ENCODE measurements at places on chromosomes 13 and 19.

DNA sequence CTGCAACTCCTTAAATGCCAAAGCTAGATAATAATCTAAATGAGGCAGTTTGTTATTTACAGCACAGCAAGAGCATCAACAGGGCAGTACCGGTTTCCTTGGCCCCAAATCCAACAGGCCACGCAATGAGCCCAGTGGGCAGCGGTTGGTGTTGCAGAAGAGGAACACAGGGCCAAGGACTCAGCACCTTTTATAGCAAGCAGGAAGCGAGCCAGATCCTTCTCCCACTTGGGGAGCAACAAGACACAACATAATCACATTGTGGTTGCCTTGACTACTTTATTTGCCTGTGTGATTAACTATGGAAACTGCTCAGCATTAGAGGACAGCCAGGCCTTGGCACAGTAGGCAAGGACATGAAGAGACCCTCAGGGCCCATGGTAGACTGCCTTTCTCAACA is 67.1 kb upstream of the HTR2A start:
- no peak for DNase-seq

DNA sequence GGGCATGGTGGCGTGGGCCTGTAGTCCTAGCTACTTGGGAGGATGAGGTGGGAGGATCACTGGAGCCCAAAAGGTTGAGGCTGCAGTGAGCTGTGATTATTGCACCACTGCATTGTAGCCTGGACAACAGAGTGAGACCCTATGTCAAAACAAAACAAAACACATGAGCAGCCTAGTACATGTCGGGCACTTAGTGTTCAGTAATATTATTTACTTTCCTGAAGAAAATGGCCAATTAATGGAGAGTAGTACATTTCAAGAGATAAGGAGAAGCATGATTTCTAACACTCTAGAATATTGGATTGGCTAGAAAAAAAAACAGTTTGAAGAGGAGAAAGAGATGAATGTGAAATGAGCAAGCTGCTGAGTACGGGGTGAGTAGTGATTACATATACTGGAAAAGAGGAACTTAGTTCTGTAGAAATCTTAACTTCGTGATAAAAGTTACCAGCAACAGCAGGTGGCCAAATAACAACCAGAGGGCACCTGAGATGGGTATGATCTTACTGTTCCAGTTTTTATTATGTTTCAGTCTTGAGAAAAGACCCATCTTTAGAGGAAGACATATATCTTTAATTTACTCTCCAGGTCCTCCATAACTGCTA is 36.2 kb downstream of the SPATA13 start:
- DNase-seq, result no peak

GRCh38 chr19:35712567-35713505 is 5.0 kb upstream of the KMT2B start:
- DNase-seq, result no peak

GRCh38 chr13:40306817-40307216 is 359.6 kb downstream of the FOXO1 start:
- DNase-seq, result no peak

GRCh38 chr13:41716236-41716635 is 244.7 kb downstream of the VWA8 start:
- DNase-seq, result no peak

GRCh38 chr13:102678339-102679107 is 16.3 kb downstream of the METTL21C start:
- DNase-seq, result no peak

GRCh38 chr13:27264181-27264580 is 6.4 kb upstream of the RASL11A start:
- DNase-seq, result no peak

DNA sequence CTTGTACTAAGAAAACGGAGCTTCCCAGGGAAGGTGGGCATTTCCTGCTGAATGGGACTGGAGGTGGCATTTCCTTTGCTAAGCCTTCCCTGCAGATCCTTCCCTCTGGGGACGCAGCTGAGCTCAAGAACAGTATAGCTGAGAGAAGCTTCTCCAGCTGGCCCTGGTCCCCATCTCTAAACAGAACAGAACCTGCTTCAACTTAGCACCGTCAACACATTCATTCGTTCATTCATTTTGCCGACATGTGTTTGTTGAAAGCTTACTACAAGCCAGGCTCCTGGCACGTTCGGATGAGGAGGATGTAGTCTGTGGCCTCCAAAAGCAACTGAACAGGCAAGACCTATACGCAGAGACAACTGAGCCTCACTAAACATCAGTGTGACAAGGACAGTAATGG is 36.6 kb upstream of the PEPD start:
- no peak for DNase-seq

DNA sequence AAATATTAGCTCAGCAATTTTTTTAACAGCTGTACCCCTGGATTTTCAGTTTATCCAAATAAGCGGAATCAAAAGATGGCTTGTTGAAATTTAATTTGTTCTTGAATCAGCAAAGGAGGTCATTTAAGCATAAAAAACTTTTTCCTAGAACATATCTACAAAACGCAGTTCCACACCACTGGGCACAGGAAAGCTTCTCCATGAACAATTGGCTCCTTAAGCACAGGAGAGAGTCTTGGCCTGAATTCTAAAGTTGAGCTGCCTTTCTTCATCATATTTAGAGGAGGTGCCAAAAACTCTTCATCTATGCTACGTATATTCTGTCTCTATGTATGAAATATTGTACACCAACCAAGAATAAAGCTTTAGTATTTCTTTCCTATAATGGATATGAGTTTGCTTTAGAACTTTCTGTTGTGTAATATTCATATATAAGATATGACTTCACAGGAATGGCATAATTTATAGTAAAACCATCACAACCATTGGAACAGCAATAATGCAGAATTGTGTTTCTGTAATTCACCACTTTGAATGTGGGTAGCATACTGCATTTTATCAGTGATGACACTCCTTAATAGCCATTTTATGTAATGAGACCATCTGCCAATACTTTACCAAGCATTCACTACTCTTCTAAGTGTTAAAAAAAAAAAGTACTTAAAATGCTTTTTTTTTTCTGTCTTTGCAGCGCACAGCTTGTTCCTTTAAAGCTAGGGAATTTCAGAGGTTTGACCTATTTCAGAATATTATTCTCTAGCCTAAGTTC is 263.7 kb downstream of the SLITRK6 start:
- DNase-seq, result no peak

GRCh38 chr13:106155411-106155810 is 380.1 kb downstream of the EFNB2 start:
- DNase-seq, result no peak

GRCh38 chr19:18915639-18916038 is 3.5 kb downstream of the COPE start:
- no peak for DNase-seq

GRCh38 chr19:8251025-8251472 is 41.9 kb downstream of the CERS4 start:
- no peak for DNase-seq

DNA sequence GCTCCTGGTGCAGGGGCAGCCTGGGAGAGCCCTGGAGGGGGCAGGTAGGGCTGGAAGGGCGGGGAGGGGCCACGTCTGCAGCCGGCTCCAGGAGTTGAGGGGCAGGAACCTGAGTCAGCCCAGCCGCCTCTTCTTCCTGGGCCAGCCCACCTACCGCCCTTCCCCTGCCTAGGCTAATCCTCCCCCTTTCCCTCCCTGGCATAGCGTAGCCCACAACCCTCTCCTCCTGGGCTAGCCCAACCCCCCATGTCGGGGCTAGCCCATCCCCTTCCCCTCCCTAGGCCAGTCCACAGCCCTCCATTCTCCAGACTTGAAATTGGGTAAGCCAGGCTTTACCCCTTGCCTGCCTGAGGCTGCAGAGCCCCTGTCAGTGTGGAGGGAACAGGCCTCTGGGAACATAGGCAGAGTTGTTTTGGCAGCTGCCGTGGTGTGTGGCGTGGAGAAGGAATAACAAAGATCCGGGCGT is 20.6 kb upstream of the WDR18 start:
- no peak for DNase-seq

DNA sequence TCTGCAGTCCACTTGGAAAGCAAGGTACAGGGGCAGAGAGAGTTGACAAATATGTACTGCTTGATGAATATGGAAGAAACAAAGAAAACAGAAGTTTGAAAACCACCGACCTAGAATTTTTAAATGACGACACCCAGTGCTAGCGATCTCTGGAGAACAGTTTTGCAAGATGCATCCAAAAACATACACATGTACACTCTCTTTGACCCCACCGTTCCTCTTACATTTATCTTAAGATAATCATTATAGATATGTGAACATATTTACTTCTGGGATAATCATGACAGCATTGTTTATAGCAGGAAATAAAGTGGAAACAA is 40.8 kb upstream of the IGSF23 start:
- no peak for DNase-seq

GRCh38 chr13:94588541-94588940 is 7.4 kb downstream of the TGDS start:
- DNase-seq, result no peak

DNA sequence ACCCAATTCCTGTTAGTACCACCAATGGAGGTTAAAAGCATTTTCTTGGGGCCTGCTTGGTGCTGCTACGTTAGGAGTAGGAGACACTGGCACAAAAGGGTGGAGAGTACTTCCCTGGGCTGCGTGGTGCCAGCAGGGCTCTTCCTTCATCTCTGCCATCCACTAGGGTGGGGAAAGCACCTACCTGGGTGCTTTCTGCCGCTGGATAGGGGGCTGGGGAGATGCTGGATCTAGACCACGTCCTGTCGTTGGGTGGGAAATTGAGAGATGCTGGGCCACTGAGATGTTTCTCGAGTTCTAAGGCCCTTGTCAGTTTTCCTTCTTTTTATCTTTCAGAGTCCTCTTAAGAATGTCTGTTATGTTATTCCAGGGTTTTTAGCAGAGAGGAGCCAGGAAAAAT is 6.7 kb upstream of the FCGBP start:
- DNase-seq, result no peak

GRCh38 chr13:91426913-91427312 is 28.5 kb downstream of the GPC5 start:
- no peak for DNase-seq

- DNase-seq, result no peak
Observed at GRCh38 chr13:110319397-110319773, 12.3 kb downstream of the COL4A2 start.

- DNase-seq, result no peak
Observed at GRCh38 chr19:14113762-14114414, 3.7 kb downstream of the PRKACA start.

GRCh38 chr19:33683881-33684537 is 62.3 kb downstream of the CHST8 start:
- DNase-seq, result no peak

- DNase-seq, result no peak
Observed at GRCh38 chr19:51607077-51607476, 23.1 kb downstream of the SIGLEC5 start.

GRCh38 chr19:6215701-6216235 is 64.0 kb downstream of the MLLT1 start:
- no peak for DNase-seq

DNA sequence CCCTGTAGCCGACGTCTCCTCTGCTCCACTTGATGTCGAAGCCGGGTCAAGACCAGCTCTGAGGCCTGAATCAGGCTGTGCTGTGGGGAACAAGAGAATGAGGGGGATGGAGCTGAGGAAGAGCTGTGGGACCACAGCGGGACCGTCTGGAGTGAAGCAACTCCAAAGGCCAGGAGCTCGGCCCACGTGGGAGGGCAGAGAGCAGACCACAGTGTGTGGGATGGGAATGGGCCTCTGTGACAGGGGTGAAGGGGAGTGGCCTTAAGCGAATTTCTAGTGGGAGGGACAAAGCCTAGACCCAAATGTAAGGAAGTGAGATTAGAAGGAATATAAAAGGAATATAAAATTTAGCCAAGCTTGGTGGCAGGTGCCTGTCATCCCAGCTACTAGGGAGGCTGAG is 3.8 kb upstream of the SLC8A2 start:
- no peak for DNase-seq

DNA sequence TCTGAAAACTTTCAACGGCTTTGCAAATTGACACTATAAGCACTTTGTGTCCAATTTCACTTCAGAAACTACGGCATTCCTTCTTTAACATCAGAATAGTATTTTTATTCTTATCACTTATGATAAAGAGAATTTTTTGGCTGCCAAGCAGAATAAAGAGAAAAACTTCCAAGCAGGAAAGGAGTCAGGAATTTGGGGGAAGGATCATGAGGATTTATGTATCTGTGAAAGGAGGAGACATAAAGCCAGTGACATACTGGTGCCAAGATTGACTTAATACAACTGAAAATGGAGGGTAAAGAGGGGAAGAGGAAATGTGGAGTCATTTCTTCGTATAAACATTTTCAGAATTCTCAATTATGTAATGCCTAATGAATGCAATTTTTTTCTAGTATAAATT is 94.7 kb downstream of the RBM26 start:
- DNase-seq, result no peak

DNA sequence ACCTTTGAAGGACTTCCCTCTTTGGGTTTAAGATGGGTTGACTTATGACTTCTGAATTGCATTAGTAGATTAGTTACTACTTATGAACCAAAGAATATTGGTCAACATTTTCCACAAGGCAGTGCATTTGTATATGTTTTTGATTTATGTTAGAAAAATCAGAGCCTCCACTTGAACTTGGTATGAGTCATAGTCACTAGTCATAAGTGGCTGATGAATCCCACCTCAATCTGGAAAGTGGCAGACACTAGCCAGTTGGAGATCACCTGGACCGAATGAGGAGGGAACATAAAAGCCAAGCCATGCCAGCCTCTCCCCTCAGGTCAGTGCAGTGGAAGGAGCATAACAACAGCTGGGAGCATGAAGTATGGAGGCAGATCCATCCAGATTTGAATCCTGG is 39.3 kb upstream of the SPART start:
- DNase-seq, result no peak

- no peak for DNase-seq
Observed at GRCh38 chr19:35328851-35329285, at the start of gene CD22. TSS of gene CD22 (plus strand) at chr19:35329187. CDS start at chr19:35332041, 2,854 bp downstream.

GRCh38 chr19:15589760-15590451 is 25.1 kb upstream of the CYP4F8 start:
- no peak for DNase-seq

DNA sequence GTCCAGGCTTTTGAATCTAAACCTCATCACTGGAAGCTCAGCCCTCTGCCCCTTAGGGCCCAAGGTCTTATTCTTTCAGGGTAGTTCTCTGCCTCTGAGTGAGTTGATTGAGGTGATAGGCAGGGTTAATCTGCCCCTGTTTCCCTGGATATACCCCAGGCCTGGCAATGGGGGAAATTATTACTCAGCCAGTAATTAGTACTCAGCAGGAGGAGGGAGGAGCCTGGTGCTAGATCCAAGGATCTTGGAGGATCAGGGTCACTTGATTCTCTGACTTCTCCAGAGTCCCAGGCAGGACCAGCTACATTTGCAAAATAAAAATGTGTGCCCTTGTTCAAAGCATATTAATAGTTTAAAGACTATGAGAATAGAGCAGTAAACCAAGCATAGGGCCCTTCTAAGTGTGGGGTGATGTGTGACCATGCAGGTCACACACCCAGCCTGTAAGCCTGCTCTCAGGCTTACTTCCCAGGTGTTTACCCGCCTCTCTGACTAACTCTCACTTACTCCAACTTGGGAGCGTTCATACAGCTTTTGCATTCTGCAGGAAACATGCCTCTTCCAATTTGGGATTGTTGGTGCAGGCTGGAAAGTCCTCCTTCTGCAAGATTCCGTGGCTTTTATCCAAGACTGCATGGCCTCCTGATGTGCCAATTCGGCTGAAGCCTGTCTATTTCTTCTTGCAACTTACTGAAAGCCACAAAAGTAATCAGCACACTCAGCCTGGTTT is 7.9 kb upstream of the STK24 start:
- DNase-seq, result no peak

- DNase-seq, result no peak
Observed at GRCh38 chr19:19192910-19193423, 909 bp downstream of the RFXANK start.

GRCh38 chr19:37304190-37304883 is 66.6 kb upstream of the ZNF527 start:
- DNase-seq, result no peak

- no peak for DNase-seq
Observed at GRCh38 chr13:75993823-75994222, 357.7 kb downstream of the LMO7 start.

Measured in Panc1 (cell line).